RPMI7951 (cell line): ENCODE measurements at places on chromosomes 3 and 15. TPM values are rescaled to one million over a fixed set of nuclear protein-coding genes. Genes with fewer than 3 reads are reported as not detected.

DNA sequence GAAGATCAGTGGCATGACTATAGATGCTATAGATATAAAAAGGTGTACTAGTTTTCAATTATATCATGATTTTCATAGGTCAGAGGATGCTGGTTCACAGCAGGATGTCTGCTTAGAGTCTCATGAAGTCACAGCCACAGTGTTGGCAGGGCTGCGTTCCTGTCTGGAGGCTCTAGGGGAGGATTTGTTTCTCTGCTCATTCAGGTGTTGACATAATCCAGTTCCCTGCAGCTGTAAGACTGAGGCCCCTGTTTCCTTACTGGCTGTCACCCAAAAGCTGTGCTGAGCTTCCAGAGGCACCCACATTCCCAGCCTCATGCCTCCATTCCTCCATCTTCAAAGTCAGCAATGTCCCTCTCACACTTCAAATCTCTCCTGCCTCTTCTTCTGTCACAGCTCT is 170.7 kb downstream of the OCA2 start:
- DNase-seq, result no peak

DNA sequence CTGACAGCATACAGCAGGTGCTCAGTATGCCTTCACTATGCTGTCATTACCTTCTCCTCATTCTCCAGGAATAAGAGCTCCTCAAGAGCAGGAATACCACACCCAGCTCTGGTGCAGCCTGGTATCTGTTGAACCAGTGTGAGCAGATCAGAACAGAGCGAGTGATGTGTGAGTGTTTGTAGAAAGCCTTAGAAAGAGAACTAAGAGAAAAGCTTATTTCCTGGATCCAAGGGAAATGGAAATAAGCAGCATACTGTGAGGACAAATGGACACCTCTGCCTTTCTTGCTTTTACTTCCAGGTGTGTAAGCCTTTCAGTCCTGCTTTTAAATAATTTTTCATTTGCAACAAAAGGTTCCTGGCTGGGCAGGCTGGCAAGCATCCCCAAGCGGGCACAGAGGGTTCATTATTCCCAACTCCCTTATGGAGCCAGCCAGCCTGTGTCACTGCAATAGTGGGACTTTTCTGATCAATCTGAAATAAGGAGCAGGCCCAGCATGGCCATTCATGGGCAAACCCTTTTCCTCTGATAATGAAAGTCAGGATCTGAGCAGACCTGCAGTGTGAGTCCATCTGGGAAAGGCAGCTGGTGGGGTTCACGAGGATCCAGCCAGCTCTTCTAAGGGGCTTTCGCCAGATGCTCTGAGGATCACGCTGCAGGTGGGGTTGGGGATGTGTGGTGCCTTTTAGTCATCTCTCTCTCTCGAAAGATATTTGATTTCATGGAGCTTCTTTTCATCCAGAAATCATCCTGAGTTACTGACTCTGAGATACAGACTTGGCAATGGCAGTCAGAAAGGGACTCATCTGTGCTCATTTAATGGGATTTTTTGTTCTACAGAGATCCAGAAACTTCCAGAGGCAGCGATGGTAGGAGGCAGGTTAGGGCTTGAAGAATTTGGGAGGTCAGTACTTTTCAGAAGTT is 594.9 kb upstream of the CFAP20DC start:
- no peak for DNase-seq

DNA sequence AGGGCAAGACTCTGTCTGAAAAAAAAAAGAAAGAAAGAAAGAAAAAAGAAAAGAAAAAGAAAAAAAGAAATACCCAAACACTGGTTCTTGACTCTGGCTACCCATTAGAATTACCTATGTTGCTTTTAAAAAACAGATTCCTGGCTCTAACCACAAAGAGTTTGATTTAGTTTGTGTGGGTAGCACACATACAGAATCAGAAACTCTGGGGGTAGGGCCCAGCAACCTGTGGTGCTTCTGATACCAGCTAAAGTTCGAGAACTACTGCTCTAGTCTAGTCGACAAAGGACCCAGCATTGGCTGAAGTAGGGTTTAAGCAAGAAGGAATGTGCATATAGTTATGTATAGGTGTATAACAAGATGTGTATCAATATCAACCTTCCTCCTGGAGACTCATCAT is 392.7 kb downstream of the EFHB start:
- DNase-seq, result no peak

DNA sequence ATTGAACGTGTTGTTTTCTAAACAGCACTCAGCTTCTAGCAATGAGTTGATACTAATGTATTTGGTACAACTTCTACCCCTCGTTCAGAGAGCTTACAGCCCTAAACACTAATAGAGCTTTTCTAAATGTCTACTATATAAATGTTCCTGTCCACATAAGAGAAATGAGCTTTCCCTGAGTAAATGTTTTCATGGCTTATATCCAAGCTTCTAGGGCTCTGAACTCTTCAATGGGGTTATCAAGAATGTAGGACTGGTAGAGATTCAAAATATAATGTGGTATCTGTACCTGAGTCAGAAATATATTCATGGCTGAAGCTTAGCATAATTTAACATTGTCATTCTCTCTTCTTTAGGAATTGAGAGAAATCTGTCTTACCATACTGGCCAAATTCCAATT is 73.4 kb downstream of the SERPINI1 start:
- no peak for DNase-seq

DNA sequence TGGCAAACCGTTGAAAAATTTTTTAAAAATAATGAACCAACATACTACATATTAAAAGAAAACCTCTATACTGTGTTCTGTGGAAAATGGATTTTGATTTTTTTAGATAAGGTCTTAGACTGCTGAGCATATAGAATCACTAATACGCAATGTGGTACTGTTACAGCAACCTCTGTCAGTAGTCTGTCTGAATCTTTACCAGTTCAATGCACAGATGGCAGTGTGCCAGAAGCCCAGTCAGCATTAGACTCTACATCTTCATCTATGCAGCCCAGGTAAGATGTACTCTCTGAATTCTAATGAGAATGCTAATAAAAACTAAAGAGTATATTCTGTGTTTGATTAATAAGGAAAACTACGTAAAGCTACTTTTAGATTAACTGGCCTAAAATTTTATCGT is 31.3 kb upstream of the FAH start:
- DNase-seq, result peak; percentile 7

DNA sequence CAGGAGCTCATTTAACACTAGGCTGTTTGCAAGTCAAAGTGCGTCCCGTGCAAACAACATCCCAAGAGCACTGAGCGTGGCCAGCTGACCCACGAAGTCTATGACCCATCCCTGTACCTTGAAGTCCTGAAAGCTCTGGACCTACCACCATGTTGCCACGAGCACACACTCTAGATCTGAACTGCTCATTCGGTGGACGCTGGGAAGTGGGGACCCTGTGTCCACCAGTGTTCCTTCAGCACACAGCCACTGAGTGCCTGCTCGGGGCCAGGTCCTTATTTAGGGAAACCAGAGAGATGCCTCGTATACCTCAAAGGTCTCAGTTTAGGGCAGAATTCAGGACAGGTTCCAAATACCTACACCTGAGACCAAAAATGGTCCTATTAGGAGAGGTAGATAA is 236.9 kb downstream of the XXYLT1 start:
- no peak for DNase-seq

DNA sequence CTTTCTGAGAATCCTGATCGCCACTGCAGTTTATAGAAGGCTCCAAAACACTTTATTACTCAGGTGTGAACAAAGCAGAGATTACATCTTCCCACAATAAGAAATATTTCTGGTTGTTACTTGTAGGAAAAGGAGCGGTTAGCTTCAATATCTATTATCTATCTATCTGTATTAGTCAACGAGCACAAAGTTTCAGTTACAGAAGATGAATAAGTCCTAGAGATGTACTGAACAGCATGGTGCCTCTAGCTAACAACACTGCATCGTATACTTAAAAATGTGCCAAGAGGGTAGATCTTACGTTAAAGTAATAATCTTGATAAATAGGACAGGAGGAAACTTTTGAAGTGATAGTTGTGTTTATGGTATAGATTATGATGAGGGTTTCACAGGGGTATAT is 10.9 kb upstream of the CCR3 start:
- no peak for DNase-seq

DNA sequence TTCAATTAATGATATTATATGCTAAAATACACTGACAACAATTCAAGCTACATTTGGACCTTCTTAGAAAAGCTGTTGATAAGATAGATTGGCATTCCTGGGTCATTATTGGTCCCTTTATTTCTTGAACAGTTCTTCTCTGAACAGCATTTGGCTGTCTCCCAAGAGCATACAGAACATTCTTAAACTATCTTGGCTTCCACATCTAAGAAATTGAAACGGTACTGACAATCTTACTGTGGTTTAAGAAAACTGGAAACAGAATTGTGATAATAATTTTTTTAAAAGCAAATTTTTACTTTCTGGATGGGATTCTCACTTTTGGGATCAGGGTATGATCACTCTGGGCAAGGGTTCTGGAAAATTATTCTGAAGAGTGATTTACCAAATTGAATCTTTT is 161.7 kb upstream of the ZNF385D start:
- no peak for DNase-seq

- peak; percentile 43 for DNase-seq
Observed at GRCh38 chr3:16768956-16769355, 115.8 kb upstream of the PLCL2 start.

DNA sequence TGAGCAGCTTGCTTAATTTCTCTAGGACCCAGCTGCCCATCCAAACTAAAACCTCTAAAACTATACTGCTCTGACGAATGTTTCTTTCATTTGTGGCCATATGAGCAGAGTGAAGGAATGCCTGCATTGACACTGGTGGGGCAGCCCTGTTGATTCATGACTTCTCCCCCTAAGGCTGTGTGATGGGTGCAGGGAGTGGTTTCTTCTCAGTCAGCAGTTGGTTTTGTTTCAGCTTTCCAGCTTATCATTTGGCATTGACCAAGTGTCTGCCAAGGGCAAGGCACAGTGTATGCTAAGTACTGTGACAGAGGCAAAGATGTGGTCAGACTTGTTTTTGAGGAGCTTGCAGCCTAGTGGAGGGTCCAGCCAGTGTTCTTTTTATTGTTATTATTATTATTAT is 4.7 kb downstream of the ABHD6 start:
- peak; percentile 90 for DNase-seq

GRCh38 chr15:89575656-89576416 is 567 bp downstream of the TICRR start:
- DNase-seq, result no peak

DNA sequence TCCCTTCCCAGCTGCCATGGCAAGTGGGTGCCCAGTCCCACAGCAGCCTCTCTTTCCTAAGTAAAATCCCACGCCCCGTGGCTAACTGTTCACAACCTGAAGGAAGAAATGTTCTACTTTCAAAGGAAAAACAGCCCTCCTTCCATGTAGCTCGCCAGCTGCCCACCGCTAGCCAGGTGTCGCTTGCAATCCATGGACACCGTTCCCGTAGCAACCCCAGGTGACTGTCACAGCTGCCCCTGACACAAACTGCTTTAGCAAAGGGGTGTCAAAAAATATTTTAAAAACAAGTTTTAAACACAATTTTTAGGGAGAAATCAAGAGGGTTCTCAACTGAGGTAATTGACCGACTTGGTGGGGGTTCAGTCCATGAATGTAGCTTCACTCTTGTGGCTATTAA is 21.0 kb upstream of the CGNL1 start:
- no peak for DNase-seq

- no peak for DNase-seq
Observed at GRCh38 chr3:168077091-168077490, 18.6 kb downstream of the GOLIM4 start.

- DNase-seq, result no peak
Observed at GRCh38 chr15:96804754-96805153, 474.3 kb downstream of the NR2F2 start.

GRCh38 chr15:27701956-27702355 is 397.2 kb downstream of the OCA2 start:
- no peak for DNase-seq

DNA sequence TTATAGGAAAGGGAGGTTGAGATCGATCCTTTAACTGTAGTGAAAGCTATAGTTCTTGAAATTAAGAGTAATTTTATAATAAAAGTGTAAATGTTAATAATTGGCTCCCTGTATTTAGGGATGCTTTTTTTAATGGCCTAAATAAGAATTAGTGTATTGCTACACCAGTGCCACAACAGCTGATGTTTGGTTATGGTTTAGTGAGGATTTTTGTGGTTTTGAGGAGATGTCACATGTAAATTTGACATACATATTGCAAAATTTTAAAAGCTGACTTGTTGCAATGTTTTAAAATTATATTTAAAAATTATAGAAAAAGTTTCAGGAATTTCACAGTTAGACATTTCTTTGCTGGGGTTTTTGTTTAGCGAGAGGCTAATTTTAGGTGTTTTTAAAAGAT is 3.9 kb downstream of the TSC22D2 start:
- DNase-seq, result no peak

DNA sequence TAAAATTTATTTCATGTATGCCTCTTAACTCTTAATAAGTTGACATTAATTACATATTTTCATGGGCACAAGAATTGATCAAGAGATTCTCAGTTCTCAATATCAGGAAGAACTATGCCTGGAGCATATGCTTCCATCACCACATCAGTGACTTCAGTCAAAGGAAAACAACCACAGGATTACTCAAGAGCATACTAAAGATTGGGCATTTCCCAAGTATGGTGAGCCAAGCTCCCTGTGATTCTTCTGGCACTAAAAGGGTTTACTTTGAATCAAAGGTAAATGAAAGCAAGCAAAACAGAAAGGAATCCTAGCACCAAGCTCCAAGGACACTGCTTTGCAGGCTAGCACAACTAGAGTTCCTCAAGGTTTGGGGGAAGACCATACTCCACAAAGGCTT is 44.6 kb downstream of the FMN1 start:
- peak; percentile 77 for DNase-seq

DNA sequence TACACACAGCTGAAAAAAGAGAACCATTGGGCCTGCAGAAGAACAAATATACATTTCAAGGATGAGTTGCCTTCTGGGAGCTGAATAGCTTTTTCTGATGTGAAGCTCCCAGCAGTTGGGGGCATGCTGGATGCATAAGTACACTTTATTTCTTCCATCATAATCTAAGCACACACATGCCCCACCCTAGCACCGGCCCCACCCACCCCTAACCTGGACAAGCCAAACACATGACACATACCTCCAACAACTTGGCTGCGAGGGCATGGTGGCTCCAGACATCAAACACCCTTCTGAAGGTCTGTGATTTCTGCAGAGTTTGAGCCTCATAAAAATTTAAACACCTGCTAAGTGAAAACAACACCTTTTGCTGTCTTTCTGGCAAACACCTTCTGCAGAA is 307.2 kb upstream of the TRIM42 start:
- no peak for DNase-seq

- peak; percentile 74 for DNase-seq
Observed at GRCh38 chr3:112653881-112654300, 12.9 kb upstream of the CCDC80 start.

The GOLGA8B gene
- total RNA-seq, result 9.4 and 11.3 TPM in 2 replicates

The VPS8 gene
- total RNA-seq, result 22.0 and 30.8 TPM in 2 replicates

The CCDC191 gene
- 0.96 and 1.6 TPM in 2 replicates for total RNA-seq

The QTRT2 gene
- 17.7 and 20.4 TPM in 2 replicates for total RNA-seq

The DLEC1 gene
- total RNA-seq, result not detected in 2 replicates

The ITPR1 gene
- total RNA-seq, result 11.4 and 13.2 TPM in 2 replicates

The MAPKAPK3 gene
- 65.7 and 75.5 TPM in 2 replicates for total RNA-seq

The CCR8 gene
- not detected in 2 replicates for total RNA-seq

The SAMMSON gene
- total RNA-seq, result 0.48 and 0.78 TPM in 2 replicates
